Stimulated activated CD4-positive, alpha-beta T cell treated with anti-CD3 and anti-CD28 coated beads, TNF-alpha, amount 100 ng/mL, for 1 hour (primary cell): ENCODE measurements at places on chromosomes 2 and 18.

DNA sequence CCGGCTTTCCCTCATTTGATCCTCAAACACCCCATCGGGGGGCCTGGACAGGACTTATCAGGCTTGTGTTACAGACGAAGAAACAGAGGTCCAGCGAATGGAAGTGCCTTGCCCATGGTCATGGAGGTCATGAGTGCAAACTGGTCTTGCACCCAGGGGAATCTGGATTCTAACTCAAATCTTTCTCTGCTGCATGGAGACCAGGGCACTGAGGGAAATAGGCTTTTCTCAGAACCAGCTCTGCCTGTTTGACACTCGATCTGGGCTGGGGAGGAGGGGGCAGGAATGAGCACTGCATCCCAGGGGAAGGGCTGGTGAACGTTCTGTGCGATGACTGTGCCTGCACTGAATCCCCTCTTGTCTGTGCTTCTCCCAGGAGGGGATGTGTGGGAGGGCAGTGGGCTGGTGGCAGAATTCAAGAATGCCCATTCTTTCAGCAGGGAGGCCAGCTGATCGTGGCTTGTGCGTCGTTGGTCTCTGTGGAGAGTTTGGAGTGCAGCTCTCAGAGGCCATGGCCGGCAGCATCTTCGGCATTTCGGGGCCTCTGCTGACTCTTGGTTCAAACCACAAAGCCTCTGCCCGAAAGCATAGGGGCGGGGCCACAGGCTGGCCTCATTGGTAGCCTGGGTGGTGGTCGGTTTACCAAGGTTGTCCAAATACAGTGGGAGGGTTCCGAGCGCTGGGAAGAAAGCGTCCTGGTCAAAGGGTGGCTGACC is 171.6 kb downstream of the DDX1 start:
- no peak for DNase-seq

DNA sequence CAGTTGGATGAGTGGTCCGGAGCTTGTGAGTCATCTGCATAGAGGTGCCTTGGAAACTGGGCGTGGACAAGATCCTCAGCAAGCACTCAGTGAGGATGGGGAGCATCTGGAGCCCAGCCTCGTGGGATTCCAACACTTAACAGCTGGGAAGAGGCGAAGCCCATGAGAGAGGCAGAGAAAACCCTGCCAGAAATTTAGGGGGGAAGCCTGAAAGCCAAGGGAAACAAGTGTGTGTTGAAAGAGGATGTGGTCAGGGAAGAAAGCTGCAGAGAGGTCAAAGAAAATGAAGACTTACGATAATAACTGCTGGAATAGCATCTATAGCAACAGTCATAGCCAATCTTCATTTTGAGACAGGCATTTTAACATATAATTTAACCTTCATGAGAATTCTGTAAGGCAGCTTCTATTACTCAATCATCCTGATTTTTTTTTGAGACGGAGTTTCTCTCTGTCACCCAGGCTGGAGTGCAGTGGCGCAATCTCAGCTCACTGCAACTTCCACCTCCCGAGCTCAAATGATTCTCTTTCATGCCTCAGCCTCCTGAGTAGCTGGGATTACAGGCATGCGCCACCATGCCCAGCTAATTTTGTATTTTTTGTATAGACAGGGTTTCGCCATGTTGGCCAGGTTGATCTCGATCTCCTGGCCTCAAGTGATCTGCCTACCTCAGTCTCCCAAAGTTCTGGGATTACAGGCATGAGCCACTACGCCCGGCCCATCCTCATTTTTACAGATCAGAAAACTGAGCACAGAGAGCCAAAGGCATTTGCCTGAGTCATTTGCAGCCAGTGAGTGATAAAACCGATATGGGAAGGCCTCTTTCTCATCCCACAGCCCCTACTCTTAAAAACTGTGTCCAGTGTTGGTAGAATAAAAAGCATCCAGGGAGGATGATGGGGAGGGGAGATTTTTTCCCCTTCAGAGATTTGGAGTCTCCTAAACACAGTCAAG is 214.4 kb upstream of the EPAS1 start:
- DNase-seq = no peak

DNA sequence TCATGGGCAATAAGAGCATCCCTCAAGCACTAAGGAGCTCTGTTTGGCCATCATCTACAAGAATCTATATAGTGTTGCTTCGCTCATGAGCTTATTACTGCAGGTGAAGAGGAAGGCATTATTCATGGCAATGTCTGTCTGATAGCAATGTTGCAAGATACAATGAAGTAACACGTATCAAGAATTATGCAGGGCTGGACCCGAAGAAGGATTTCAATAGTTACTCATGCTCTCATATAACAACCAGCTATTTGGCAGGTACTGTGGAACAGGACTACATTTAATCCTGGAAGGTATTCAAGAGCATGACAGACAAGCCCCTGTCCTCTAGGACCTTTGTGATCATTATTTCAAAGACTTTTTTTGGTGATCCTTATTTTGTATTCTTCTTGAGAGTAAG is 109.6 kb downstream of the LAMA3 start:
- DNase-seq = no peak

GRCh38 chr2:773256-774160 is 96.3 kb upstream of the TMEM18 start:
- DNase-seq = no peak

DNA sequence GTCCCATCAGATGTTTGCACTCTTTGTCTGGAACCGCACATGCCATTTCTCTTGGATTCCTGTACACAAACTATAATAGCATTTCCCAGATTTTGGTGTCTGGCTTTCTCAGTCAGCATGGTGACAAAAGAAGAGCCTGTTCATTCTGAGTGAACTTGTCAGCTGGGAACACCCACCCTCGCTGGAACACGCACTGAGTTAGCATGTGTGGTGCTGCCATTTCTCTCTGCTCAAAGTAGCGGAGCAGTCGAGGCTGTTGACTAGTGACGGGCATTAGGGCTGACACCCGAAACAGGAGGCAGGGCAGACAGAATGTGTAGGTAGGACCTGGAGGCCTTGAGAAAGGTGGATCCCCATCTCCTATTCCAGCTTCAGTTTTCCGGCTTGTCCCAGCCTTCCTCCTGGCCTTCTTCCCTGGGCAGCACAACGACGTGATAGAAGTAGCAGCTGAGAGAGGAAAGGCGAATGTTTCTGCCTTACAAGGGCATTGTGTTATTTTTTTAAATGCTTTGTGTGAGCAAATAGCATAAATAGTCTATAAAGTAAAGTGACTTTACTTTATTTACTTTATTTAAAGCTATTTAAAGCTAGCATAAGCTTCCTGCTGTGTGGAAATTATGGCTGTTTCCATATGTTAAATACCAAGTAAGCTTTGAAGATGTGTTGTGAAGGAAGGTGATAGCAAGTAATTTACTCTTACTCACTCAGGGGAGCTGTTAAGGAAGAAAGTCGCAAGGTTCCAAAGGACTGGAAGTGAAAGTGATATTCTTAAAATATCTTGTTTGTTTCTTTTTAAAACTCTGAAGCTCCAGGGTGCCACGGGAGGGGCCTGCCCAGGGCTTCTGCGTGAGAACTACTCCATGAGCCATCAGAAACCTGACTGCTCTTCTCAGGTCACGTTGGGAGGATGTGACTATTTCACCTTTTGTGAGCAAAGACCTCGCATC is 272.6 kb downstream of the NEDD4L start:
- DNase-seq = no peak

GRCh38 chr2:237196866-237197618 is 111.4 kb downstream of the COPS8 start:
- DNase-seq = no peak

GRCh38 chr2:14480120-14480519 is 152.4 kb upstream of the LRATD1 start:
- DNase-seq = no peak

DNA sequence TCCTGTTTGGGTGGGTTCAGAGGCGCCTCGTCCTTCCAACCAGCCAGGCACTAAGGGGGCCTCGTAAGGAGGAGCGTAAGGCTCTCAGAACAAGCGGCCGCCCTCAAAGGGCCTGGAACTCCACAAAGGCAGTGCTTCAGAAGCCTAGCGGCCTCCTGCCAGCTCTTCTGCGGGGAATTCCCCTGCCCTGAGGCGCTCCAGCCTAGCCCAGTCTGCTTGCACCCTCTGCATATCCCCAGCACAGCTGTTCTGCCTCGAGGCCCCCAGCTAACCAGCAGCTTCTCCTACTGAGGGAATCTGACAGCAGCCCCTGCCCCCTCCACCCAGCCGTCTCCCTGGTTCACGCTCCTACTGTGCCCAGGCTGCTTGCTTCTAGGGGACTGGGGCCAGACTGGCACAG is 265.9 kb downstream of the TFCP2L1 start:
- DNase-seq = no peak

DNA sequence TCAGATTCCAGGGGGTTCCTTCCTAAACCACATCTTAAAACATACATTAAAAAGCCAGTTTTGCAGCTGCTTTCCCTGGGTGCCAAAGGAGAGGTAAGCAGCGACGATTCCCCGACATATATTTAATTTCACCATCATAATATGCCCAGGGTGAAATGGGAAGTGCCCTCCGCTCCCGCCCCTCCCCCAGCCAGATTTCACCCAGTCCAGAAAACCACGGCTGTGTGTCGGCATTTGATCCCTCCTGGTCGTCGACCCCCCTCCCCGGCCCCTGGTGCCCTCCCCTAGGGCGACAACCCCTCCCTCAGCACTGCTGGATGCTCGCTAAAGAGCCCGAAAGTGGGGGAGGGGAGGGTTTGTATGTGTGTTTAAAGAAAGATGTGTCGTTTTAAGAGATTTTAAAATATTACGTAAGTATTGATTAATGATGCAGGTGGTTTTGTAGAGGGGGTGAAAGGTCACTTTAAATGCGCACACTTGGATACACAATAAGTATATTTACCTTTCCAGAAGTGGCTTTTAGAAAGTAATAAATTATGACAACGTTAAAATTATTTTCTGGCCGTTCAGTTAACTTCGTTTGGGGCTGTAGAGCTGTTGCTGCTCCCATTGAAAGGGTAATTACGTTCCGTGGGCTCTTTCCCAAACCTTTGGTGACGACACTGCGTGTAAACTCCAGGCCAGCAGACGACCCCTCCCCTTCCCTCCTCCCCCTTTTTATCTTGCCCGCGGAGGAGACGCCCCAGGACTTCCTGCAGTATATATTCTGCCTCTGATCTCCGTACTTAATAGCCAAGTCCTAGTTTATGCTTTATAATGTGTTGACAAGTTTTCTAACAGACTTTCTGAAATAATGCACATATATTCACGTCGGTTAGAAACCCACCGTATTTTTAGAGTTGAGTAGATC is 3.4 kb upstream of the BCL11A start:
- DNase-seq = no peak
